Stimulated activated CD8-positive, alpha-beta memory T cell treated with anti-CD3 and anti-CD28 coated beads, Interleukin-2, amount 100 ng/mL, for 1 hour (primary cell): ENCODE measurements at places on chromosomes 16 and 17.

DNA sequence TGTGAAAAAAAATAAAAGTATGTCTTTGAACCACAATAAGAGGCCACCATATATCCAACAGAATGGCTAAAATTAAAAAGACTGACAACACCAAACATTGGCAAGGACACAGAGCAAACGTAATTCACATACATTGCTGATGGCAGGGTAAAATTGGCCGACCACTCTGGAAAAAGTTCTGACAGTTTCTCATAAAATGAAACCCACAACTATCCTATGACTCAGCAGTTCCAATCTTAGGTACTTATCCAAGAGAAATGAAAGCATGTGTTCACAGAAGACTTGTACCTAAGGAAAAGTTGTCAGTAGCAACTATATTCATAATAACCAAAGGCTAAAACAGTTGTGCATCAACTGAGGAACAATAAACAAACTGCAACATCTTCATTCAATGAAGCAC lies 357.3 kb upstream of the XYLT1 start:
- DNase-seq: no peak

- DNase-seq: no peak
Measured at GRCh38 chr17:39705786-39706348, 6.0 kb downstream of the ERBB2 start.

- DNase-seq: no peak
Measured at GRCh38 chr17:44915321-44915726, at the start of gene GFAP. GFAP (minus strand) TSS chr17:44915500; CDS start chr17:44915486, 14 bp downstream.

DNA sequence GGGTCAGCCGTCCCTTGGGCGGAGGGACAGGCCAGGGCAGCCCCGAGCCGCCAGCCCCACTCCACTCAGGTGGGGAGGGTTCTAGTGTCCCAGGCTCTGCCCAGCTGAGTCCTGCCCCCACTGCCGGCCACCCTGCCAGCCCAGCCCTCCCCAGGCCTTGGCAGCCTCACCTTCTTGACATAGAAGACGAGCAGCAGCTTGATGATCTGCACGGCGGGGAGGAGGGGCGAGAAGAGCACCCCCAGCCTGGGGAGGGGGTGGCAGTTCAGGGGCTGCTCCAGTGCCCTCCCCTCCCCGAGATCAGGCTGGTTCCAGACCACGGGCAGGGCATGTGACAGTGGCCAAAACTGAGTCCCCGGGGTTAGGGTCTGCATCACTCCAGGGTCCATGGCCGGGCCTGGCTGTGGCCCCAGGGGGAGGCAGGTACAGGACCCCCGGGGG lies 9.7 kb downstream of the TMC6 start:
- no peak for DNase-seq

DNA sequence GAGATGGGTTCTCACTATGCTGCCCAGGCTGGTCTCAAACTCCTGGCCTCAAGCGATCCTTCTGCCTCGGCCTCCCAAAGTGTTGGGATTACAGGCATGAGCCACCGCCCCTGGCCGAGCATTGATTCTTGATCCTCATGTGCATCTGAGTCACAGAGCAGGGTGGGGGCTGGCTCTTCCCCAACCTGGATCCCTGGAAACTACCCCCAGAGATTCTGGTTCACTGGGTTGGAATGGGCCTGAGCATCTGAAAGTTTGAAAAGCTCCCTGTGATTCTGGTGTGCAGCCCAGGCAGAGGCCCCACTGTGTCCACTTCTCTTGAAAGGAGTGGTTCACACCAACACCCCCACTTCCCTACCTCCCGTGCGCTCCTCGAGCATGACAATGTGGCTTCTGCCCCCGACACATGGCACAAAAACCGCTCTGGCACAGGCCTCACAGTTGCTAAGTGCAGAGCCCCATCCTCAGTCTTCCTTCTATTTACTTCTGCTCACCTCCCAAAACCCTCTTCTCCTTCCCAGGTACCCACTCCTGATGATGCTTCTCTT lies 4.6 kb downstream of the QPRT start:
- no peak for DNase-seq

- DNase-seq: peak; percentile 73
Measured at GRCh38 chr17:38751808-38752307, 683 bp upstream of the PSMB3 start.

GRCh38 chr17:7480089-7480384 lies 606 bp upstream of the ZBTB4 start:
- no peak for DNase-seq

- no peak for DNase-seq
Measured at GRCh38 chr17:18224387-18225120, 881 bp upstream of the LLGL1 start.

GRCh38 chr16:19774024-19774423 lies 56.0 kb downstream of the IQCK start:
- no peak for DNase-seq

DNA sequence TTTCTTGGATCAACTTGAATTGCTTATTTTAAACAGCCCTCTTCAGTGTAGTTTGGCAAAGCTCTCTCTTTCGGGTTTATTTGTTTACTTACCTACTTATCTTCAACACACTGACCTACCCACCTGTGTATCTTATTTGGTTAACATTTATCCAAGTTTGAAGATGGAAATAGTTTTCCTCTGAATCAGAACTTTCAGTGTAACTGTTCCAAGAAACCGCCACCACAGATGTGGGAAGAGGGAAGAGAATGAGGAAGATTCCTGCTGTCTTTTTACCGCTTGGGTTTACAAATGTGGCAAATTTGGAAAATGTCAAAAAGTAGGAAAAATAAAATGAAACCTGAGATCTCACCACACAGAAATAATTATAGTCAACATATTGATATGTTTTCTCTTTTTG lies 115.8 kb downstream of the MSI2 start:
- DNase-seq: no peak

DNA sequence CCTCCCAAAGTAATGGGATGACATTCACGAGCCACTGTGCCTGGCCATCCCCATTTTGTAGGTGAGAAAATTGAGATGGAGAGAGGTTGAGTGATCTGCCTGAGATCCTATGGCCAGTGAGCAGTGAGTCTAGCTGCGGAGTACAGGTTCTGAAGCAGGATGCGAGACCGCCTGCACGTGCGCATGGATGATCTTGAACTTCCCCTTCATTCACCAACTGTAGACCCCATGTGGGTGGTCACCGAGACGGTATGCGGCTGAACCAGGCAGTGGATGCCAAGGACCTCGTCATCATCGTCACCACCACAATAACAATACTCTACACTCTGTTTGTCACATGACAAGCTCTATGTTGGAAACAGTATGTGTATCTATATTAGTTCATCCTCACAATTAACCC lies 6.2 kb upstream of the SPNS3 start:
- no peak for DNase-seq

DNA sequence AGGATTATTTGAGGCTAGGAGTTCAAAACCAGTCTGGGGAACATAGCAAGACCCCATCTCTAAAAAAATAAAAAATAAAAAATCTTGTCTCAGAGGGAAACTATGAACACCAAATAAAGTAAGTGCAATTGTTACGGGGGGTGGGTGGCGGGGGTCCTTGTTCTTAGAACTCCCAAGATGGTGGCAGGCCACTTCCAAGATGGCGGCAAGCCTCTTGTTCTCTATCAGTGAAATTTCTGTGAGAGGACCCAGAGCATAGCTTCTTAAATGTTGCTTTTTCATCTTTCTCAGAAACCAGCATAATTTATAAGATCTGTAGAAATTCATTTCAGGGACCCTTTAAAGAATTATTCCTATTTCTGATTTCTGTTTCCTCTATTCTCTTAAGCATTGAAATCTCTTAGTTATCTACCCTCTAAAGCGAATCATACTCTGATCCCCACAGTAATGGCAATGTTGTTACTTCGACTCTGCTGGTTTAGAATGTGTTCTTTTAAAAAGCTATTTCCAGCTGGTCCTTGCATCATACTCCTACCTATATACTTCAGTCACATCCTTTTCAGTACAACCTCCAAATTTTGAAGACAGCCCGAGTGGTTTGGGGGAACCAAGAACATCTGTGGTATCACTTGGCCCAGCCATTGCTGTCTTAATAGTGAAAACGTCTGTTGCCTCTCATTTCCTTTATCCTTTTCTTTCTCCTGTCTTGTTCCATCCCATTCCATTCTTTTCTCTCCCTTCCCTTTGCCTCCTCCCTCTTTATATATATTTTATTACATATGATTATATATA lies 16.2 kb downstream of the RSPRY1 start:
- DNase-seq: no peak

- DNase-seq: no peak
Measured at GRCh38 chr17:61409301-61410112, 9.9 kb downstream of the TBX2 start.

- DNase-seq: no peak
Measured at GRCh38 chr16:22816475-22816874, 2.5 kb downstream of the HS3ST2 start.

- DNase-seq: no peak
Measured at GRCh38 chr16:57663917-57664661, 4.0 kb upstream of the ADGRG3 start.

GRCh38 chr16:53224951-53225533 lies 170.3 kb downstream of the CHD9 start:
- DNase-seq: no peak

GRCh38 chr16:49284962-49285361 lies 3.3 kb upstream of the CBLN1 start:
- no peak for DNase-seq

DNA sequence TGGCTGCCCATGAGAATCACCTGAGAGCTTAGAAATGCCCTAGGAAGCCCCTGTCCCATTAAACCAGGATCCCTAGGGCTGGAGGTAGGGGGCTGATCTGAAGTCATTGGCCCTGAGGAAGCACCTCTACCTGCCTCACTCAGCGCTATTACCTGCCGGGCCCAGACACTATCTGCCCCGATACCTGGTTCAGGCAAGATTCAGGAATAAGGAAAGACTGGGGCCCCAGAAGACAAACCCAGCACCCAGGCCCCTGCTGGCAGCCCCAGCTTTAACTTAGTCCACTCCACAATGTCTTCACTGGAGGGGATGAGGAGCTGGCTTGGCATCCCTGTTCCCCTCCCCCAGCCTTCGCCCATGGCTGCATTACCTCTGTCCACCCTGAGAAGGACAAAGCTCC lies 126.3 kb downstream of the GAS7 start:
- no peak for DNase-seq

GRCh38 chr17:43530288-43531081 lies 15.7 kb downstream of the ETV4 start:
- no peak for DNase-seq

DNA sequence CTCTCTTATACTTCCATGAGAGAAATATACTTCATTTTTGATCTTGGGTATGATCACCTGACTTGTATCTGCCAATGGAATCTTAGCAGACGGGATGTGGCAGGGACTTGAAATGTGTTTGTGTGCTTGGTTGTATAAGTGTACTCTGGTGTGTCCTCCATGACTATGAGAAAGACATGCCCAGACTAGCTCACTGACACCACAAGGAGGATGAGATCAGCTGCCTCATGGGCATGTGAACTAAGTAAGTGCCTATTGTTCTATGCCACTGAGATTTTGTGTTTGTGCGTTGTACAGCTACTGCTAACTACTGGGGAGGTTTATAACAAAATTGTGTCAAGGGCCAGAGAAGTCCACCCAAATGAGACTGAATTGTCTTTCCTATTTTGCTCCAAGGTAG lies 402.2 kb upstream of the SALL1 start:
- no peak for DNase-seq

GRCh38 chr17:42067371-42068091 lies 17.1 kb upstream of the C17orf113 start:
- peak; percentile 40 for DNase-seq

GRCh38 chr17:69223809-69224208 lies 4.8 kb downstream of the ABCA10 start:
- no peak for DNase-seq

- no peak for DNase-seq
Measured at GRCh38 chr17:66918896-66919295, 45.6 kb upstream of the CACNG4 start.

DNA sequence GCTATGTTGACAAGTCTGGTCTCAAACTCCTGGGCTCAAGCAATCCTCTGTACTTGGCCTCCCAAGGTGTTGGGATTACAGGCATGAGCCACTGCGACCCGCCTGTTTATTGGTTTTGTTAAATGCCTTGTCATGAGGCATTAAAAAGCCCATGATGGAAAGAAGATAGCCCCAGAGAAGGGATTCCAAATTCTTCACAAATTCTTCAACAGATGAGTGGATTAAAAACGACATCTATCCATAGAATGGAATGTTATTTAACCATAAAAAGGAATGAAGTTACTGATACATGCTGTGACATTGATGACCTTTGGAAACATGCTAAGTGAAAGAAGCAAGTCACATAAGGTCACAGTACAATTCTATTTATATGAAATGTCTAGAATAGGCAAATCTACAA lies 4.7 kb downstream of the SGF29 start:
- DNase-seq: no peak

DNA sequence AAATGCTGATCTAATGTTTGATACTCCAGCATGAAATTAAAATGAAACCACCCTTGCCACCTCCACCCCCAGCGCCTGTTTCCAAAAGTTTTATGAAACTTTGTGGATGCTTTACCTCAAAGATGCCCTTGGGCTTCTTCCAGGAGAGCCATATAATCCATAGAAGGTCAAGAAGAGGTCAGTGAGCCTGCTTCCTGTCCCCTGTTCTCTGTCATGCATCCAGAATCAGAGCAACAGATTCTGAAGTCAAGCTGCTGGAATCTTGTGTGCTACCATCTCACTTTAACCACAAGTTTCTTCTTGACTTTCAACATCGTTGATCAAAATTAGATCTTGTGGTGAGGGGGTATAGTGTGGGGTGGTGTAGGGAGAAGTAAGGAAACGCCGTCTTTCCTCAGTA lies 8.6 kb downstream of the GOSR2 start:
- DNase-seq: no peak

GRCh38 chr16:23279721-23280153 lies 22.4 kb upstream of the SCNN1B start:
- DNase-seq: no peak

DNA sequence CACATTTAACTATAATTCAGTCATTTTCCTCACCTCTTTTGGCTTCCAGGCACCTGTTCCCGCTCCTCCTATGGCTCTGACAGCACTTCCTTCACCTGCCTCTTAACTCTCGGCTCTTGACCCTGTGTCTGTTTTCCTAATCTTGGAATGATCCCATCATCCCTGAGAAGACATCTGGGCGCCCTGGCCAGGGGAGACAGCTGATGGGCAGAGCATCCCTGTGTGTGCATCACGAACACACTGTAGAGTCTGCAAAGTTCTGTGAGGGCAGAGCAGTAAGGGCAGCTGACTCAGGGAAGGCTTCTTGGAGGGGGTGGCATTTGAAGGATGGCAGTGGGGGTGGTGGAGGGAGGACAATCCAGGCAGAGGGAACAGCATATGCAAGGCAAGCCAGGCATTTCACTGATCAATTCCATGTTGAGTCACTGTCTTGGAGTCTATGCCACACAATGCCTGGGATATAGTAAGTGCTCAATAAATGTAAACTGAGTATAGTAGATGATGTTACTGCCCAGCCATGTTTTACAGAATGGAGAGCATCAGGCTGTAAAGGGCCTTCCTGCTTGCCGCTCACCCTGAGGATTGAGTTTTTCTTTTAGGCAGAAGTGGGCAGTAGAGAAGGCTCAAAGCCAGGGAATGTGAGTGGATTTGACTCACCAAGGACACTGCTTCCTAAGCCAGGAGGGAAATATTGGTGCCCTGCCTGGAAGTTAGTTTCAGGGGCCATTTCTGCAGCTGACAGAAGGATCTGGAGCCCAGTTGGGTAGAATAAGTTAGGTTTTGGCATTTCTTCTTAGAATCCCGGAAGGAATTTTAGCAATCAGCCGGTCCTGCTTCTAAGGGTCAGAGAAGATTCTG lies 5.8 kb upstream of the RAB11FIP4 start:
- no peak for DNase-seq

- DNase-seq: no peak
Measured at GRCh38 chr16:79659344-79659743, 58.8 kb upstream of the MAF start.
